Right forelimb (tissue), 1 donor: ENCODE measurements at places on chromosomes 5 and 9.

GRCh38 chr5:96997265-96997859 is 61.5 kb downstream of the LNPEP start:
- no peak for DNase-seq

DNA sequence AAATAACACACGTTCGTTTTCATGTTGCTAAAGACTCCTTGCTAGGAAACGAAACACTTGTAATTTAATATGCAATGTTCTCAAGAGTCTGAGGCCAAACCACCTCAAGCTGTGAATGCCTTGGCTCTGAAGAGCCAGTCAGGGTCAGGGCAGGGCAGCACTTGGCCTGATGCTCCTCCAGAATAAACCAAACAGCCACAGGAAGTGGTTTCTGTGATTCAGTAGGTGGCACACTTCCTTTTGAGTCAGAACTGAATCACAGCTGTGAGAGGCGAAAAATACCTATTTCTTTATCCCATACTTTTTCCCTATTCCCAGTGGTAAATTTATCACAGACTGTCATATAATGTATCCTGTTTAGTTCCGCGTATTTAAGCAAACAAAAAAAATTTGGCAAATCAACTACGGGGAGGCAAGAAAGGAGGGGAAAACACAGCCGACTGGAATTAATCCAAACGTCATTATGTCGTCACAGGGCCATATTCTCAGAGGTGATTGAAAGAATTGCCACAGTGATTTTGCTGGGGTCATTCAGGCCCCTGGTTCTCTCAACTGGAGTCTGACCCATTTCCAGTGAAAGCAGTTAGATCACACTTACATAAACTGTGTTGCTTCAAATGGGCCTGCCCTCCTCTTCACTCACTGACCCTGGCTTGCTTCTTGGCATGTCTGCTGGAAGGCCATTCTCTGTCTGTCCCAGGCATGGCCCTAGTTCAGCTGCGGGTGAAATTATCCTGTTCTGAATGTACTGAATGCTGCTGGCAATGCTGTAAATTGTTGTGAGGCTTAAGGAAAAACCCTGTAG is 71.2 kb downstream of the ARRDC3 start:
- peak; percentile 64 for DNase-seq

DNA sequence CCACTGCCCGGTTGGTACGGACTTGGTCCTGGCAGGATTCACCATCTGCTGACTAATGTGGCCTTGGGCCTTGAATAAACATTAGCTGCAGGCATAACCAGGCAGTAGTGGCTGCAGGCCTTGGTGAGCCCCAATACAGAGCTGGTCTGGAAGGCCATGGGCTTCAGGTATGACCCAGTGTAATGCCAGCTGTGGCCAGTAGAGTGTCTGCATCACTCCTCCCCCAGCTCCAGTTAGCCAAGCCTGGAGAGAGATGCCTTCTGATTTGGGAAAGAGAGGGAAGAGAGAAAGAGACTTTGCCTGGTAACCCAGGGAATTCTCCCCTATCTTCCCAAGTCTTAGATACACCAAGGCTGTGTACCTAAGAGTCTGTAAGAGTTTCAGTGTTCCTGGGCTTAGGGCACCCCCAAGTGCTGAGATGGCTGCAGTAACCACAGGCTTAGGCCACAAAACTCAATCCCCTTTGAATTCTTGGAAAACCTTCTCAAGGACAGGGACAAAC is 5.6 kb upstream of the C5 start:
- DNase-seq = no peak

DNA sequence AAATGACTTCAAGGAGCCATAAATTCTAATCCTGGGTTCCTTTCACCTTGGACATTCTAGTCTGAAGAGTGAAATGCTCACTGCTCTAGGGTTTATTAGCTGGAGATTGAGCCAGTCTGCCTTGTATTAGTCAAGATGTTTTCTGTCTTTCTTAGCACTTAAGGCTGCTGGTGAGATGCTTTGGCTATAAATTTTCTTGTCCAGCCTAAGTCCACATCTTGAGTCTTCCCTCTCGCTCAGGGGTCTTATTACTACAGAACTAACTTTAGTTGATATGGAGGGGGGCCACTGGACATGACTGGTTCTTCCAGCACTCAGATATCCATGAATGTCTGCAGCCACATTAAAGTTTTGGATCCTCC is 316.4 kb downstream of the ARHGAP26 start:
- no peak for DNase-seq

DNA sequence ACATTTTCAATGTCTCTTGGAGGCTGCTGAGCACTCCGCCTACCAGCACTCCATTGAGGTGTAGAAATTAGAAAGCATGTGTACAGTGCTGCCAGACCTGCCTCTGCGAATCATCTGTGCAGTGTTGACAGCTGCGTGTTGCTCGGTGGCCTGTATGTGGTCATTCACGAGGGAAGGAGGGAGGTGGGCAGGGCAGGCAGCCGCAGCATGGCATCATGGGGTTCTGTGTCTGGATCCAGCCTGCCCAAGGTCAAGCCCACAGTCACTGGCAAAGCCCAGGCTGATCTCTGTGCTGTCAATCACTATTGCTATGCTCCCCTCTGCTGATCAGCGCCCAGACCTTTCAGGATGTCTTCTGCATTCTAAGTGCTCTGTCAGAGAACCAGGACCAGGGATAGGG is 8.0 kb upstream of the PDZD2 start:
- DNase-seq = no peak

DNA sequence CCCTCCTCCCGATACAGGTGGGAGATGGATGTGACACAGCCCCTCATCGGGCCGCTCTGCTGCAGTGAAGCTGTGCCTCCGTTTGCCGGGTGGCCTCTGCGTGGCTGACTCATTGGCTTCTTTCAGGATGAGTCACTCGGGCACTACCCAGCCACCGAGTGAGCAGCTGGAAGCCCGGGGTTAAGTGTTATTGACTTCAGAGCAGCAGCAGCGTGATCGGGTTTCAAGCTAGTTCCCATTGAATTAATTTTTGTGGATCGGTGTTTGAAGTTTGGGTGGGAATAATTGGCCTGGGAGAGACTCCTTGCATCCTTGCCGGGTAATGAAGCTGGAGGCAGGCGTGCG is 266.4 kb upstream of the IRX4 start:
- no peak for DNase-seq

DNA sequence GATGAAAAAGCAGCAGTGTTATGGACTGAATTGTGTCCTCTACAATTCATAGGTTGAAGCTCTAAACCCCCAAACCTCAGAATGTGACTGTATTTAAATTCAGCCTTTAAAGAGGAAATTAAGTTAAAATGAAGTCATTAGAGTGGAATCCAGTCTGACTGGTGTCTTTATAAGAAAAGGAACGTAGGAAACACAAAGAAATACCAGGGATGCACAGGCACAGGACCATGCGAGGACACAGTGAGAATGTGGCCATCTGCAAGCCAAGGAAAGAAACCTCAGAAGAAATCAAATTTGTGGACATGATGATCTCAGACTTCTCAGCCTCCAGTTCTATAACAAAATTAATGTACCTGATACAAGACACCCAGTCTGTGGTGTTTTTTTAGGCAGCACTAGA is 971.2 kb upstream of the CDH9 start:
- no peak for DNase-seq

DNA sequence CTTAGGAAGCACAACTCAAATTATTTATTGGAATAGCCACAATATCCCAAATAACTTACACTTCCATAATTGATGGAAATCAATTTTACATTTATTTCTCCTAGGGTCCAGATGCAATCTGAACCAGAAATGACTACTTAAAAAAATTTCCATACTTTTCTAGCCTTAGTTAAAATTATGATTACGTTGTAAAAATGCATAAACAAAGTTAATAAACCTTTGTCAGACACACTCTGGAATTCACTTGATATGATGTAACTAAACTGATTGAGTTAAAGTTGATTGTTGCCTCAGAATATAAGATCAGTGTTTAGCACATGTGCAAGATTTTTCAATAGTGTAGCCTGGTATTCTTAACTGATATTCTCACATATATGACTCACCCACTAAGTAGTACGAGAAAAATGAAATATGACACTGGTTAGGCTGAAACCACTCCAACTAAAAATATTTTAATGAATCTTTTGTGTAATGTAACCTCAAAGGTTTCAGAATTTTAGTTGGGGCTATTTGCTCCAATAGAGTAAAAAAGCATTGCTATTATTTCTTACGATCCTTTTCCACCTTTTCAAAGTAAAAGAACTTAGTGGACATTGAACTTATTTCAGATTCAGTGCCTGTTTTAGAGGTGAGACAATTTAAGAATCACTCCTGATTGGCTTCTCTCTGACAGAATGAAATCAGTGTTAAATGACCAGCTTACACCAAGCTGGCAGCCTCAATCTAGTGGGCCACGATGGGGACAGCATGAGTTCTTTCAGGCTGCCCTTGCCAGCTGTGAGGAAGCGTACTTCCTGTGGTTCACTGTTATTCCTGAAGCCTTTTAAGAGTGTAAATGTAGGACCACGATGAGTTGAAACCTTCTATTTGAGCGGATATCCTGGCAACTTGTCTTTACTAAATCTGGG is 277.2 kb upstream of the CDH9 start:
- DNase-seq = no peak

DNA sequence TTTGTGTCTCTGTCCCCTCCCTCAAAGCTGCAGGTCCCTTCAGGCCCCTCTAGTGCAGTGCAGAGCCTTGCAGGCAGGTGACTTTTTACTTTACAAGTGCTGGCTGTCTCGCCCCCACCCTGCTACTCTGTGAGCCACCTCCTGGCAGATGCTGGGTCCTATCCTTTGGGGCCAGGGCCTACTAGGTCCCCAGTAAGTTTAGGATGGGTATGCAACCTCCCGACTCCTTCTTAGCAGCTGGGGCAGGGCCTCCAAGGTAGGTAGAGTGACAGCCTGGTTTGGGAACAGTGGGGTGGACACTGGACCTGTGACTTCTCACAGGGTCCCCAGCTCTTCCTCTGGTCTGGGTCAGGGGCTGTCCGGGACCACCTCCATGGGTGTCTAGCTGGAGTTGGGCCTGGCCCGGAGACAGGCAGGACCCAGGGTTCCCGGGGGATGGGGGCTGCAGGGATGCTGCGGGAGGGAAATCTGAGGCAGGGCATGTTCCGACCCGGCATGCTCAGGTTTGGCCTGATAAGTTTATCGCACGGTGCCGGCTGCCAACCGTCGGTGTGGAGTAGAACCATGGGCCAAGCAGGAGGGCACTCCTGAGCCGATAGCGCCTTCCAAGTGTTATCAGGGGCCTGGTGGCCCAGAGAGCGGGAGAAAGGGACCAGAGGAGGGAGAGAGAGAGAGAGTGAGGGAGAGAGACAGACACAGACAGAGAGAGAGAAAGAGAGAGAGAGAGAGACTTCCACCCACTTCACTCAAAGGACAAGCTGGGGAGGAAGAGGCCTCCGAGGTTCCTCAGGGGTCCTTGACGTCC is 20.5 kb downstream of the GFI1B start:
- no peak for DNase-seq

- DNase-seq = no peak
Measured at GRCh38 chr5:1188464-1188863, 12.9 kb upstream of the SLC6A19 start.

DNA sequence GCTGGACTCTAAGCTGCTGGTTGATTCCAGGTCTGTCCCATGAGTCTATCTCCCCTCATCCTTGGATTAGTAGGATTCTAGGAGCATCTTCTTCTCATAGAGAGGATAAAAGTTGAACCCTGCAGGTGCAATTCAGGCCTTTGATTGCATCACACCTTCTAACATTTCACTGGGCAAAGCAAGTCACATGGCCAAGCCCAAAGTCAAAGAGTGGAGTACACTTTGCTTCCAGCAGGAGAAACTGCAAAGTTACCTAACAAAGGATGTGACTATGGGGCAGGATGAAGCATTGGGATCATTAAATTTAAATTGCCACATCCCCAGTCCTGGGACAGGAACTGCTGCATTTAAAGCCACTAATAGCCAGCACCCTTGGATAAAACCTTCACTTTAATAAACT is 51.0 kb upstream of the EGFLAM start:
- no peak for DNase-seq

DNA sequence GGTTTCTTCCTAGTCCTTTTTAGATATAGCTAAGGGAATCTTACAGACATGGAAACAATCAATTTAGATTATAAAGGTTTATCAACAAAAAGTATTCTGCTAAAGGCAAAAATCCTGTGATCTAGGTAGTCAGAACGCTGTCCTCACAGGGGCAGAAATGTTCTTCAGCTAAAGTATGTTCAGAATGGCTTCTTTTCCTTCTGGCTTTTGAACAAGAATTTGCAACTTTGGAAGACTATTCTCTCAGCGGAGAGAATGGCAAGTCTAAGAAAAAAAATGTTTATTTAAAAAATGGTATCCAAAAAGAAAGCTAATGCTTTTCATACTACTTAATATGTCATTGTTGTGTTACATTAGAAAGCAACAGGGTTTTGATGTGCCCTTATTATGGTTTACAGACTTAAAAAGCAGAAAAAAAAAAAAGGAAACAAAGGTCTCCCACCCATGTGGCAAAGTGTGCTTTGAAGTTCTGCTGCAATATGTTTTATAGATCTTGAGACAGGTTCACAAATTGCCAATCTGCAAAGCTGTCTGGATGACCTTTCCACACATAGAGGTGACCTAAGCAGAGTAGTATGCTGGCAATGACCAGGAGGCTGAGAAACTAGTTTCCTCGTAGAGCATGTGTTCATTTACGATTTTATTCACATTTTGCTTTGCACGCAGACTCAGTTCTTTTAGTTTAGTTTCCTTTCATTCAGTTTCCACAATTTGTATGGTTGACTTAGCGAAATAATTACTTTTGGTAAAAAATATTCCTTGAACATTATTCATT is 45.1 kb upstream of the PJA2 start:
- no peak for DNase-seq

DNA sequence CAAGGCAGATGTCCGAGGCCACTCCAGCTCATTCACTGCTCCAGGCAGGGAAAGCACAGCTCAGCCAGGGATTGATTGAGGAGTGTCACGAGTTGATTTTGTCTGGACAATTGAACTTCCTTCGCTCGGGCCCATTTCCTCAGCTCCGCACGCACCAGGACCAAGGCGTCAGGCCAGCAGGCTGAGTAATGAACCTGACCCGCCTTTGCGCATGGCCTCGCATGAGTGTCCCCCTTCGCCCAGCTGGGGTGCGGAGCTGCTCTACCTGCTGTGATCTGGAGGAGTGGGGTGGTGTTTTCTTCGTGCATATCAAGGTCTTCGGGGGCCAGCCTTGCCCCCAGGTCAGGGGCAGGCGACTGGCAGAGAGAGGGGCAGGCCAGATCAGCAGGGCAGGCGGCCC is 44.0 kb downstream of the VAV2 start:
- DNase-seq = no peak
